ENCODE measurements at places on chromosomes 7 and 10. TPM values are rescaled to one million over a fixed set of nuclear protein-coding genes. Genes with fewer than 3 reads are reported as not detected.

The JAKMIP3 gene
- 1.6 TPM for total RNA-seq

DNA sequence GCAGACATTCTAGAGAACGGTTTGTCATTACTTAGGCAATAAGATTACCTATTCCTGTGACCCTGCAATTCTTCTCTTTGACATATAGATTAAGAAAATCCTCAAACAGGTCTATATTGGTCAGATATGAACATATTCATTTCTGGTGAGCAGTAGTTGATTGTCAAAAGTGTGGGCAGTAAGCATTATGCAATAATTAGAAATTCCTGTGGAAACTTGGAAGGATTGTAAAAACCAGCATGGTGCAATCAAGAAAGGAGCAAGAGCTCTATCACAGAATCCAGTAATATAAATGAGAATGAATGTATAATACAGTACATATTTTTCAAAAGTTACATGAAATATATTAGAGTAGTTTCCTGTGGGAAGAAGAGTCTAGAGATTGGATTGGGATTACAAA, 406.5 kb downstream of the SUGCT start:
- DNase-seq: no peak

- no peak for DNase-seq
Measured at GRCh38 chr10:28880683-28880950, 203.3 kb downstream of the BAMBI start.

The NRP1 gene
- 0.21 TPM for total RNA-seq

The GJD4 gene
- total RNA-seq: not detected

The TRDMT1 gene
- 7.1 TPM for total RNA-seq

- no peak for DNase-seq
Measured at GRCh38 chr10:122307669-122308416, 36.7 kb downstream of the BTBD16 start.

The LIMK1 gene
- total RNA-seq: 12.2 TPM

The MRLN gene
- total RNA-seq: not detected

The SEC61G gene
- total RNA-seq: 161 TPM

The KAZALD1 gene
- total RNA-seq: 0.60 TPM

The CDC14C gene
- total RNA-seq: not detected

DNA sequence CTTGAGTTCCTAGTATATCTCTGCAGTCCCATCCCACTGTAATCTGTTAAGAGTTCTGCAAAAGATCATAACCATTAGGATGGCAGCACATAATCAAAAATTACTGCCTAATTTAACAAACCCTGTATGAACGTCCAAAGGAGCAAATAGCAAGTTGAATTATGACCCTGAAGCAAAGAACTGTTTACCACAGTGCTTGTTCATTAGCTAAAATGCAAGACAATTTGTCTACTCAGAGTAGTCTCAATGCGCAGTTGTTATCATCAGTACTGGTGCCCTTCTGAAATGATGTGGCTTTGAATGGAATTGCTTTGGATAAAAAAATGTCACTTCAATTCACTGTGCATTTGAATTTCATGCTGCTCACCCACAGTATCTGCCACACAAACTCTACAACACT, 817.0 kb downstream of the SORCS1 start:
- DNase-seq: no peak

Measured in activated naive CD4-positive, alpha-beta T cell treated with anti-CD3 and anti-CD28 coated beads, Interleukin-2, amount 50 U/mL, for 72 hours (primary cell).